K562 (cell line): ENCODE measurements at places on chromosomes 4 and X. TPM values are rescaled to one million over a fixed set of nuclear protein-coding genes. Genes with fewer than 3 reads are reported as not detected.

RBM46 gene
- not detected in 2 replicates for total RNA-seq

GRCh38 chr4:64520421-64520820, 111.2 kb upstream of the TECRL start:
- no peak for DNase-seq

C4orf51 gene
- total RNA-seq = not detected in 2 replicates

DNA sequence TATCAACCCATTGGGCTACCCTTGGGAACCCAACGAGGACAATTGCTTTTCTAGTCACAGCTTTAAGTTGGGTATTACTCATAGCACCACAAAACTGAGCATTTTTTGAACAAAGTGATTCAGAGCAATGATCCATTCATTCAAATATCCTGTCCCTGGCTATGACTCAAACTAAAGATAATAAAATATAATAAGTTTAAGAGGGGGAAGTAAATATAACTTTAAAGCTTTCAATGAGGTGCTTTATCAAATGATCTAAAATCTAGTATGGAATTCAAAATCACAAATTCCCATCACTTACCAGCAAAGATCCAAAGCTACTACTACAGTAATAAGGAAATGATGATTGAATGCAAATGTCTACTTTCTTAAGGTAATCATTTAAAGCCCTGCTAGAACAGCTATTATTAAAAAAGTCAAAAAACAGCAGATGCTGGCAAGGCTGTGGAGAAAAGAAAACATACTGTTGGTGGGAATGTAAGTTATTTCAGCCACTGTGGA, 39.8 kb upstream of the S100G start:
- DNase-seq = no peak

DNA sequence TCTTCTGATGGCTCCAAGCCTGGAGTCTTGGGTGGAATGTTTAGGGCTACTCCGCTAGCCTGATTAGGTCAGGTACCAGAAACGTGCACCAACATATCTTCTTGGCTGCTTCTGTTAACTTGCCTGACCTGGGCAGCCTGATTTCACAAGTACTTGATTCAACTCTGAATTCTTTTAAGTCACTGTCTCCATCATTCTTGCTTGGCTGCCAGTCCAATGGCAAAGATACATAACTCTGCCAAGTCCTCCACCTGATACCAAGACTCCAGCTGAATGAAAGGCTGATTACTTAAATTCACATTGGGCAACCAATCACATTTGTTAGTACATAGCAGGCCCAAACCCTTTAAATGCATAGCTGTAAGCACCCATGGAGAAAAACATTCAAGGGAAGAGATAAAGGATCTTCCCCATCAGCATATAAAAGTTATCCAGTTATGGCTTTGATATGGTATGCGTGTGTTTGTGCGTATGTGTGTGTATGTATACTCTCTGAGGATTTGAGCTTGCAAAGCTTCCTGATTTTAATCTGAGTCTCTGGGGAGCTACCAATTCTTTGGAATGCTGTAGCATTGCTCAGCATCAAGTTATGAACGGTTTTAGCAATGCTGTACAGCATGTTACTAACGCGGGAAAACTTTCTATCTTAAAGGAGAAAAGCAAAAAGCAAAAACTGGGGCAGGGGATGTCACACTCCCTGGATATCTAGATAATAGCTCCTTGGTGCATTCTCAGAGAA, 917.2 kb downstream of the DMD start:
- no peak for DNase-seq

ADH6 gene
- not detected in 2 replicates for total RNA-seq

DNA sequence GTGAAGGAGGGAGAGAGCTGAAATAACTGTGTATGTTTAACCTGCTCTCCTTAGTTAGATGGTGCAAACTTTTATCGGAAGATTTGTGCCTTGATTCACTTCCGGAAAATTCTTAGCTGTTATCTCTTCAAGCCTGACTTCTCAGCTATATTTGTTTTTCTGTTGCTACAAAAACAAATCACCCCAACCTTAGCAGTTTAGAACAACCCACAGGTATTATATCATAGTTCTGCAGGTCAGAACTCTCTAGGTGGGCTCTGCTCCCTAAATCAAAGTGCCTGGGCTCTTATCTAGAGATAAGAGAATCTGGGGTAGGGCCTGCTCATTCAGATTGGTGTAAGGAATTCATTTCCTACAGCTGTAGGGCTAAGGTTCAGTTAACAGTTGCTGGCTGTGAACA, 15.1 kb upstream of the CEP135 start:
- DNase-seq = no peak

DNA sequence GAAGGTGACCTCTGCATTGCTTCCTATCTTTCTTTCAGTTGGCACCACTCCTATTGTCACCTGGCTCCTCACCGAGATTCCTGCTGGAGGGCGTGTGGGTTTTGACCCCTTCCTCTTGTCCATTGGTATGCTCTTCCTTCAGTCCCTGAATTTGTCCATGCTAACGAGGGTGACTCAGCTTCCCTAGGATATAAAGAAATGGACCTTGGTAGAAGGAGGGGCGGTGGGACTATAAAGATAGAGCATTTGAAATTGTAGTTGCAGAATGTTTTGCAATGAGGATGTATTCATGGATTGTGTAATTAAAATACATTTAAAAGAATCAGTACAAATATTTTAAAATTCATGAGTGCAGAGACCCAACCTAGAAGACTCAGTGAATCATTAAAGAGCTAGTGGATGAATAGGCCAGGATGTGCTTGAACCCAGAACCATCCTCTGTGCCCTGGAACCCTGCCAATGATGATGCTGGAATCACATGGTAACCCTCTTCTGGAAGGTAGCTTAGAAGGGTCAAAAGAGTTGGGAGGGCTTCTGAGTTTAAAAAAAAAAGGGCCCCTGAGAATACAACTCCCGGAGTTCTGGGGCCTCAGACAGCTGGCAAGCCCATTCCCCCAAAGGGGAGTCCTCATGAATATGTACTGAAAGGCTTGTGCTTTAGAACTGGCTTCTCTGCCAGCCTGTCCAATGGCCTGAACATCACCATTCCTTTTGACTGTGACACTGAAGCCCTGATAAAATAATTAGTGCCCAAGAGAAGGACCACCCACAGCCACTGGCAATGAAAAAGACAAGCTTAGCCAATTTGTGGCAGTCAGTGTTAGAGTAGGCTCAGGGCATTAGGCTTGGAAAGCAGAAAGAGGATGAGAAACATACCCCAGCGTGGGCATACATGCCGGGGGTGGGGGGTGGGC, 8.0 kb downstream of the XPNPEP2 start:
- no peak for DNase-seq

- DNase-seq = no peak
Observed at GRCh38 chr4:82787342-82787741, 11.3 kb downstream of the SCD5 start.

DNA sequence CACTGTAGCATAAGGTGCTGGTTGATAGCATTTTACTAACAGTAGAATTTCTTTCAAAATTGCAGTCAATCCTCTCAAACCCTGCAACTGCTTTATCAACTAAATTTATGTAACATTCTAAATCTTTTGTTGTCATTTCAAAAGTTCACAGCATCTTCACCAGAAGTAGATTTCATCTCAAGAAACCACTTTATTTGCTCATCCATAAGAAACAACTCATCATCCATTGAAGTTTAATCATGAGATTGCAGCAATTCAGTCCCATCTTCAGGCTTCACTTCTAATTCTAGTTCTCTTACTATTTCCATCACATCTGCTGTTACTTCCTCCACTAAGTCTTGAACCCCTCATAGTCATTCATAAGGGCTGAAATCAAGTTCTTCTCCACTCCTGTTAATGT, 21.7 kb downstream of the LAMTOR3 start:
- no peak for DNase-seq

DNA sequence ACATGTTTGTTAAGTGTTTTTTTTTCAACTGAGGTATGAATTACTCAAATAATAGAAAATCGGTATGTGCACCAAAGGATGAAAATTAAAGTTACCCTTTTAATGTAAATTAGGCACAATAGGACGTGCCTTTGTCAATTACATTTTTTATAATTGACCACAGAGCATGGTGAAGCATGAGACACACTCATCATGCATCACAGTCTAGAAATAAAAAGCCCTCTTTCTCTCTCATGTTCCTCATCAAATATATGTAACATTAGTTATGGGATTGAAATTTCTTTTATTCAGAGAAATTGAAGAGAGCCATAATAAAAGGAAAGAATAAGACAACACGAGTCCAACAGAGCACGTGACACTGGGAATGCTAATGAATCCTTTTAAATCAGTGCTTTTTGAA, 3.5 kb downstream of the GNRHR start:
- DNase-seq = no peak

PITX2 gene
- total RNA-seq = not detected in 2 replicates

- DNase-seq = peak; percentile 19
Observed at GRCh38 chrX:153688506-153688905, 780 bp downstream of the SLC6A8 start.

GRCh38 chr4:128835498-128836222, 26.2 kb downstream of the JADE1 start:
- DNase-seq = no peak

MSANTD1 gene
- 0.09 TPM in 1 of 2 replicates, not detected in the other for total RNA-seq

FRMD7 gene
- not detected in 2 replicates for total RNA-seq

GRCh38 chrX:20418379-20419150, 151.9 kb upstream of the RPS6KA3 start:
- DNase-seq = no peak

S100G gene
- total RNA-seq = not detected in 2 replicates

FHDC1 gene
- total RNA-seq = 0.16 and 0.18 TPM in 2 replicates

GRCh38 chr4:10134141-10134540, 17.5 kb upstream of the WDR1 start:
- DNase-seq = peak; percentile 67

- no peak for DNase-seq
Observed at GRCh38 chr4:56768316-56768715, 53.2 kb downstream of the SPINK2 start.

DNA sequence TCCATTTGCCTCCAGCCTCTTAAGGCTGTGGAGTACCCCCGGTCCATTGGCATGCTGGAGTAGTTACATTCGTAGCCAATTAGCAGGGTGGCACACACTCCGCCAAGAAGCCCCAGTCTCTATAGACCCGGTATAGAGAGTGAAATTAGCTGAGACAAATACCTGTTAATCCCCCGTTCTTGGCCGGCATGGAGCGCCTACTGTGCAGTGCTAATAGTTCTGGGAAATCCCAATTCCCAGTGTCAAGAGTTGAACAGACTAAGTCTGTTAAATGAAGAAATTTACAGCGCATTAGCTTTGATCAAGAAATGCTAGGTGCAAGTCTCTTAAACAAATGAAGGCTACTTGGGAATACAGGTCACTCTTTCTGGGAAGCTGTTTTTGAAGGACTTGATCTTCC, 127.8 kb upstream of the ARX start:
- DNase-seq = no peak

GRCh38 chrX:74492720-74493201, 71.5 kb downstream of the SLC16A2 start:
- DNase-seq = no peak

- no peak for DNase-seq
Observed at GRCh38 chr4:31983246-31983645, 1263.1 kb downstream of the PCDH7 start.

DNA sequence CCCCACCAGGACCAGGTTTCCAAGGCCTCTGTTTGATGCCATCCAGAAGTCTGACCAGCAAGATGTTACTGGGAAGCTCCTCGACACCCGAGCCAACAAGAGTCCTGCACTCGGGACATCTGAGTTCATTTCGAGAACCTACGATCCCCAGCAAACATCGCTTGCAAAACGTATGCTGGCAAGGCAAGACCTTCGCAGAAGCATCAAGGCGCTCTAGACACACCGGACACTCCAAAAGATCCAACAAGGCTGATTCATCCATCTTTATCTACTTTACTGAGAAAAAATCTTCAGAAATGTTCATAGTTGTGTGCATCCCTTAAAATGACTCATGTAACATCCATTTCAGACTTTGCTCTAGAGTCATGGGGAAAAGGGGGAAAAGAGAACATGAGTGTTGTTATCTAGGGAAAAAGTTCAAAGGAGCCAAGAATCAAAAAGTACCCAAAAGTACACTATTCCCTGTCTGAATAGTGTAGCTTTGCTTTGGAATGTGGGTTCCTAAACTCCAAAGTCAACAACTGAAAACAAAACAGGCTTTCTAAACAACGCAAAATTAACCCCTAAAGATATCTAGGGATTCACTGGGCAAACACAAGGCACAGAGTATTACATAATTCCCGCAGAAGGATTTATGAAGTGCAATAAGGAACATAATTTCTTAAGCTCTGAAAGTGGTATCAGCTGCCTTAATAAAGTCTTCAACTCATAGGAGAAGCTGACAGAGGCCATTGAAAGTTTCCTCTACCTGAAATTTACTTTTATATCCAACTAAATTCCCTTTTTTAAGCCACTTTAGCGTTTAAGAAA, 1.6 kb downstream of the SH3RF1 start:
- no peak for DNase-seq

DNA sequence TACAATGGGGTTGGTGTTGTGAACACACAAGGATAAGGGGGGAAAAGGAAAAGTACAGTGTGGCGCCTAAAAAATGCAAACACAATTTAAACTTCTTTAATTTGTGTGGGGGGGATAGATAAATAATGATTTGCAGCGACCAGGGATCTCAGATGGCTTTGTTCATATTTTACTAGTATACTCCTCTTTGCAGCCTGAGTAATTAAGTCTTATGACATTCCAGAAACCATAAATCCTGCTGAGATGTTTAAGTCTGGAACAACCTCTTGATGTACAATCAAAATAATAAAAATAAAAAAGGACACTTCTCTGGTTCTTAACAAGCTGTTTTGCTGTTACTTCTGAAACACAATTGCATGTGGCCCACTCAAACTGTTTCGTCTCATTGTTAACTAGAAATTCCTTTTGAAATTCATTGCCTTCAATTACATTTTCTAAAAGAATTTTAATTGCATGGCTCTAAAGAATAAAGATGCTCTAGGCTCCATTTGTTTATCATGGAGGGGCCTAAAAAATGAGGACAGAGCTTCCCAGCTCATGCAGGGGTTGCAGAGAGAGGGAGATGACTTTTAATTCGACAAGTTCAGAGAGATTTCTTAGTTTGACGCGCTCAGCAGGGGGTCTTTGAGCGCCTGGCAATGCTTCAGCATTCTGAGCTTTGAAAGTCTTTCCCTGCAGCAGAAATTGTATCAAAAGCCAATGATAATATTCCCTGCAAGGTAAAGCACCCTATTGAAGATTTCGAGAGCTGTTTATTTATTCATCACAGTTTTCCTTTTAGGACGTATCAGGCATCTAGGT, 892.4 kb upstream of the TENM3 start:
- no peak for DNase-seq

DNA sequence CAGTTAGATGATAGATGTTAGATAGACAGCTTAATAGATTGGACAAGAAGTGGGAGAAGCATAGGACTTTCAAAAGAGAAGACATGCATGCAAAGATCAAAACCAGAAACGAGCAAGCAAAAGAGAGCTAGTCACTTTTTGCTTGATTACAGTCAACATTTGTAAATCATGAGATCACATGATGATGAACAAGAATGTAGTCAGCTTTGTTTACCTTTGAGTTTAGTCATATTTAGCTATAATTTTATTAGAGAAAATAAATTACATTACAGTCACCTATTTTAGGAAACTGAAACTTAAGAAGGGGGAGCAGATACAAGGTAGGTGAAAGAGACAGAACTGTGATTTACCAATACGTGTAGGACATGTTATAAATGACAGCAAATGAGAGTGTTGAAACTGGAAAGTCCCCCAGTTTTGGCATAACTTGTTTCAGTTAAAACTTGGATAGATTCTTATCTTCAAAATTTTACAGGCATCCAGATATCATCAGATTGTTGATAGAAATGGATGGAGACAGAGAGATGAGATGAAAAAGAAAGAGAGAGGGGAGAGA, 1083.1 kb upstream of the PCDH10 start:
- no peak for DNase-seq
